ENCODE measurements at places on chromosomes 11 and 22.

DNA sequence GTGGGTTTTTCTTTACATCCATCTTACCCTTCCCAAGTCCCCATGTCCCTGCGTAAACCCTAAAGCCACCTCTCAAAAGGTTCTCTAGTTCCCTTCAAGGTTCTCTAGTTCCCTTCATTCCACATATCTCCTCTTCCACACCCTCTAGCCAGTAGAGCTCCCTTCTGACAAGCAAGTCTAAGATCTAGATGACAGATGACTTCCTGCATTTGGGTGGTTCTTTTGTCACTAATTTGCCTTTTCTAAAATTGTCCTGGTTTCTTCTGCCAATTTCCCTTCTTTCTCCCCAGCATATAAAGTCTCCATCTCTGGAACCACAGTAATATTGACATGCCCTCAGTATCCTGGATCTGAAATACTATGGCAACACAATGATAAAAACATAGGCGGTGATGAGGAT, 7.8 kb downstream of the CD3E start:
- DNase-seq: no peak

DNA sequence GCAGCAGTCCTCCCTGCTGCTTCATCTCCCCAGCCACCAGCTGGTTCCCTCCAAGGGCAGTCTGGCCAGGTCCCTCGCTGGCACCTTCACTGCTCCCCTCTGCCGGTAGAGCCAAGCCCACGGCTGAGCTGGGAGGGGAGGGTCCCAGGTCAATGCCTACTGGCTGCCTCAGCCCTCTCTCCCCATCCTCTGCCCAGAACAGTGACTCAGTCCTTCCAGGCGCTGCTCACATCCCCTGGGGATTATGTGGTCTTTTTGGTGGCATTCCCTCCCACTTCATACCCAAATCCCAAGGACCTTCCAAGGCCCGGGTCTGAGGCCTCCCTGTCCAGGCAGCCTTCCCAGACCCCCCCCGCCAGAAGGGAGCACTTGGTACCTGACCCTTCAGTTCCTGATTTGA, 44.9 kb downstream of the WNT7B start:
- DNase-seq: no peak

DNA sequence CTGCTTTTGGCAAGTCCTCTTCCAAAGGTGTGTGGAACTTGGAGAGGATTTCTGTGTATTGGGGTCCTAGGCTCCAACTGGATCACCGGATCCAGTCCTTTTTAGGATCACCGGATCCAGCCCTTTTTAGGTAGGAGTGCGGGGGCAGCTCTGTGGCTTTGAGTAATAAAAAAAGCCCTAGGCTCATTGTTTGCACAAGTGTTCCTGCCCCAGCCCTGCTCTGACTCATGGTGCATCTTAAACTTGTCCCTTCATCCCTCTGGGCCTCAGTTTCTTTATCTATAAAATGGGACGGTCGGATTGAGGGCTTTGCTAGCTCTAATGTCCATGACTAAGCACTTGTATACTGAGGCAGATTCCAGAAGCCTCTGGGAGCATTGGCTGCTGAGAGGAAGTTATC, 22.7 kb upstream of the CD44 start:
- DNase-seq: no peak

DNA sequence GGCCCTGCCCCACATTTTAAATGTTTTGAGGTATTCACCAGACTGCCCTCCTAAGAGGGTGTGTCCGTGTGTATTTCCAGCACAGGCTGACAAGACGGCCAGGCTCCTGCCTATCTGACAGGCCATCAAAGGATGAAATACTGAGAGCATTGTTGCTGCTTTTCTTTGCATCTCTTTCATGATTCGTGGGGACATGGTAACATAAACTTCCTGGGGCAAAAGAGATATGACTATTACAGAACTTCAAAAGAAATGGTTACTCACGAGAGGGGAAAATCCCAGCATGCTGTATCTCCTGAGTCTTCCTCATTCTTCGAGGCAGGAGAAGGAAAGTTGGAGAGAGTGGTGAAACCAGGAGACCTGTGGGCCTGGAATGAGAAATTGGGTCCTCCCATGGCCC, 10.3 kb upstream of the BIK start:
- no peak for DNase-seq

DNA sequence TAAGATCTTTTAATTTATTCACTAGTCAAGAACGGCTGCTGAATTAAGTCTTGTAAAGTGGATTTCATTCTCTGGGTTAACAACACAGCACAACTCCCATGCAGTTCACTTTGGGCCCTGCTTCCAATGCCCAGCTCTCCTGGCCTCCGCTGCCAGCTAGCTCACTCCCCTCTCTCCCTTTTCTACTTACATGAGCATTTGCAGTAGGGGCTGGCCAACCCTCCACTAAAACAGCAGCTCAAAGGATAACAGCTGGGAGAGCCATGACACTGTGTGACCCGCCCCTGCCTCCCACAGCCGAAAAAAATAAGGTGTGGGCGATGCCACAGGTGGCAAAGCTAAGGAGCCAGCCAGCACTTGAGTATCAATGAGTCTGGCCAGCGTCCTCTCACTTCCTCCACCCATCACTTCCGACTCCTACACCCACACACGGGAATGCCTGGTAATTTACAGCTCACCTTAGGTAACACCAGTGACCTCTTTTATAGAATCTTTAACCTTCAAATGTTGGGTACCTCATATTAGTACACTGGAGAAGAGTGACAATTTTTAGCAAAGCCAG, 56.8 kb downstream of the DGCR2 start:
- DNase-seq: no peak

- no peak for DNase-seq
Measured at GRCh38 chr22:21857481-21857914, 9.9 kb downstream of the MAPK1 start.

- no peak for DNase-seq
Measured at GRCh38 chr11:73072935-73073481, 69.1 kb downstream of the FCHSD2 start.

DNA sequence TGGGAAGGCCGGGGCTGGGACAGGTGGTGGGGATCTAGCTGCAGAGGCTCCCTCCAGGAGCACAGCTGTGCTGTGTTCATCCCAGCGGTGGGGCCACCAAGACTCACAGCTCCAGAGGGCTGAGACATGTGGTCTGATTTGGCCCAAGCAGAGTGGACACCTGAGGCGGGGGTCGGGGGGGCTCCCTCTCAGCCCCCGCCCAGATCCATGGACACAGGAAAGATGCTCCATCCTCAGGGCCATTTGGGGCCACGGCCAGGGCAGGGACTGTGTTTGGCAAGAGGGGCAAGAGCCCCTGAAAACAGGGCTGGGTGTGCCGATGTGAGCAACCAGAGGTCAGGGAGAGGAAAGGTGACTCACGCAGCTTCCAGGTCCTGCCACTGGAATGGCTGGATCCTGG, 219.4 kb downstream of the BRD1 start:
- no peak for DNase-seq

DNA sequence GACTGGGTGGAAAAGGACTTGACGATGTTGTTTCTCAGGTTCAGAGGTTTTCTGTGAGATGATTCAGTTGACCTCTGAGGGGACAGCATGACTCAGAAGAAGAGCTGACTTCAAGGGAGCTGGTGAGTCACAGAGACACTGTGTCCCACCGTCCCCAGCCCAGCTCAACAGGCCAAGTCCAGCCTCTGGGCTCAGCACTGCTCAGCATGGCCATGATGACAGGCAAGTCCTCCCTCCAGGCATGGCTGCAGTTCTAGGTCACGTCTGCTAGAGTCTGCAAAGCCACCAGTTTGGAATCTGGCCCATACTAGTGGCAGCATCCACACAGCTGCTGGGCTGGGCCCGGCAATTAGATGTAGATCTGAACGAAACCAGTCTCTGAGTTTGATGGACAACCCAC, 12.9 kb downstream of the TRIM29 start:
- DNase-seq: no peak

Data from NCI-H1048 (cell line).